Activated naive CD4-positive, alpha-beta T cell treated with Interleukin-2 at 50 U/mL for 16 hours (primary cell): ENCODE measurements at places on chromosomes 4 and X.

- no peak for DNase-seq
Observed at GRCh38 chr4:47598320-47598719, 113.2 kb downstream of the ATP10D start.

- DNase-seq = no peak
Observed at GRCh38 chr4:70747874-70748273, 26.1 kb downstream of the RUFY3 start.

- no peak for DNase-seq
Observed at GRCh38 chrX:112672788-112673560, 6.8 kb downstream of the LHFPL1 start.

DNA sequence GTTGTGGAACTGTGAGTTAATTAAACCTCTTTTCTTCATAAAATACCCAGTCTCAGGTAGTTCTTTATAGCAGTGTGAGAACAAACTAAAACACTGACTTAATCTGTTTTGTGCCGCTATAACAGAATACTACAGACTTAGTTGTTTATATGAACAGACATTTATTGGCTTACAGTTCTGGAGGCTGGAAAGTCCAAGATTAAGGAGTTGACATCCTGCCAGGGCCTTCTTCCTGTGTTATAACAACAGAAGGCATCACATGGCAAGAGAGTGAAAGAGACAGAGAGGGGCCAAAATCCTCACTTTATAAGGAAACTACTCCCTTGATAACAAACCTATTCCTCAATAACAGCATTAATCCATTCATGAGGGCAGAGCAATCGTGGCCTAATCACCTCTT, 42.5 kb upstream of the KCNIP4 start:
- no peak for DNase-seq

DNA sequence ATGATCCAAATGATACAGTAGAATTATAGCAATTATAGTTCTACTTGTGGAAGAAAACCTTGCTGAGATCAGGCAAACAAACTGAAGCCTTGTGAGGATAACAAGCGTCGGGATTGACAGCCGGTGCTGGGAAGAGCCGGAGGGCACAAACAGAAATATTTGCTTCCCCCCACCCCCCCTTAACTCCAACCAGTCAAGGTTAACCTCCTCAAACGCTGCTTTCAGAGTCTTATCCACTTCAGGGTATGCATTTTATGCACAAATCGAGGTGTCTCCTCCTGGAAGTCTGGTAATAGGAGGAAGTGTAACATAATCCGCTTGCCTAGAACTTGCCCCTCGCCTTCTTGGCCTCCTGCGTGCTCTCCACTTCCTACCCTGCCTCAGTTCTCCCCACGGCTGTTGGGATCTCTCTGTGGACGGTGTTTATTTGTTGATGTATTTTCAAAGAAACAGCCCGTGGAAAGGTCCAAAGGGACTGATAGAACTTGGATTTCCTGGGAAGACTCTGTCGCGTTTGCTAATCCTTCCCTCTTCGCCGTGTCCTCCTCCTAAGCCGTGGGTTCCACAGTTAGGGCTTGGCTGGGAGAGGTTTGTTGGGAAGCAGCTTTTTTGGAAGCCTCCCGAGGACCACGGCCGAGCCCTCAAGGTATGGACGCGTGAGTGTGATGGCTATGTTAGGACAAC, 4.1 kb upstream of the ARX start:
- DNase-seq = no peak

- DNase-seq = peak; percentile 70
Observed at GRCh38 chr4:26197018-26197779, 123.6 kb upstream of the RBPJ start.

DNA sequence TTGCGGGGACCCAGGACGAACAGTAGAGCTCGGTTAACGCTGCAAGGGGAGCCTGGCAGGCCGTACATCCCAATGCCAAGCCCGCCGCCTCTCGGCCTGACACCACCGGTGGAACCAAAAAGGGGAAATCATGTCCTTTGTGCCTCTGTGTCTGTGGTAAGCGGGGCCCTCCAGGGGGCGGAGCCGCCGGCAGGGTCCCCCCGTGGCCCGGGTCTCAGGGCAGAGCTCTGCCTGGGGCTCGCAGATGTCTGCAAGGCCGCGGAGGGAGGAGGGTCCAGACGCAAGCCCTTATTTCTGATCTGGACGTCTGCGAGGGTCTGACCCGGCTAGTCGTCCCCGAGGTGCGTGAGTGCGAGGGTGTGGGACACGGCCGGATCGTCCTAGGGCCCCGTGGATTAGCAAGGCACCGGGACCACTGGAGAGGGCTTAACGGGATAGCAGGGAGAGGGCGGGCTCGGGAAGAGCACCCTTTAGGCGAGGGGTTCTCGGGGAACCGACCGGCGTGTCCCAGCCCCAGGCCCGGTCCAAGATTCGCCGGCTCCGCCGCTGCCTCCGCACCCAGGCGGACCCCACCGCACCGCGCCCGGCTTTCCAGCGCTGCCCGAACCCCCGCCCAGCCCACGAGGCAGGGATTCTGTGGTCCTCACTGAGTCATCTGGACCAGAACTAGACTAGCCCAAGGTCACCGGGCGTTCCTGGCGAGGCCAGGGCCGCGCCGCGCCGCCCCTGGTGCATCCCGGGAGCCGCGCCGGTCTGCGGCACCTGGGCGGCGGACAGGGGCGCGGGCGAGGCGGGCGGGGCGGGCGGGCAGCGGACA, 863 bp upstream of the FAM193A start:
- DNase-seq = peak; percentile 47

DNA sequence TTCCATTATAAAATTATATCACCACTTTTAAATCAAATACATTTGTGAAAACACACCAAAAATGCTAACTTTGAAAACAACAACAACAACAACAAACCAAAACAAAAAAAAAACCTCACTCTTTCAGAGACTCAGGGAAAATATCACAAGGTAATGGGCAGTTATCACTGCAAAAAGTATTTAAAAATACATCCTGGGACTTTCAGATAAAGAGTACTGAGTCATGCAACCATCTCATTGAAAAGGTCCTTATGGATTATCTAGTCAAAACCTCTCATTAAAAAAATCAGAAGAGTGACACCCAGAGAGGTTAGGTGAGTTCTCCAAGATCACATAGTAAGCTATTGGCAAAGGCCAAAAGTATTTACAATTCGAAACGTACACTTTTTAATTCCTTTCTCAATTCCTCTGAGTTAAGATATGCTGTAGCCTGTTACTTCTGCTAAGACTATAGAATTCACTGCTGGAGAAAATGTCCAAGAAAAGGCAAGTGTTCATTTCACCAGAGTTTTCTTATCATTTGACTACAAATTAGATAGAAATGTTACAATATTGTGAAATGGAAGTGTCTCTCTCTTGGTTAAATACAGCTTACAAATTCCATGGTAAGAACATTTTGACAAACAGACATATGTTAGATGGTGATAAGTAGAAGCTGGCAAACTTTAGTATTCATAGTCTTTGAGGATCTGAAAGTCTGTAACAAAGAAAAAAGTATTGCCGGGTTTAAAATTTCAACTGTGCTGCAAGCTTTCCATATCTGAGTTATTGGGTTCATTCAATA, 9.3 kb downstream of the STX18 start:
- no peak for DNase-seq

- DNase-seq = no peak
Observed at GRCh38 chrX:151789179-151789800, 54.7 kb downstream of the CNGA2 start.

GRCh38 chrX:48753708-48754228, 7.8 kb upstream of the GLOD5 start:
- DNase-seq = no peak

GRCh38 chr4:1554876-1555265, 129.2 kb downstream of the FAM53A start:
- DNase-seq = no peak

DNA sequence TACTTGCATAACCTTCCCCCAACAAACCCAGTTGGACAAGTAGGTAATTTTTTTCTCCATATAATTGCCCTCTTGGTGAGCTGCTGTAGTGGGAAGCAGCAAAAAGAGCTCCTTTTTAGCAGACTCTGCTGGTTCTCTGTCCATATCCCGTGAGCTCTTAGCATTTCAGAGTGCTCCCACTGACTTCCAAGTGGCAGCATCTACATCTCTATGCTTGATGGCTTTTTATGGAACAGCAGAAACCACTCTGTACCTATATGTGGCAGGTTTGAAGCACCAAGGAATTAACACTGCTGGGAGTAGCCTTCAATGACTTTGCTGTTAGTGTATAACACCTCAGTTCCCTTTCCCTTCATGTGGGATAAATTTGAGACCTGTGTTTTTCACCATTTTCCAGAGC, 168.4 kb upstream of the NHS start:
- DNase-seq = no peak

- no peak for DNase-seq
Observed at GRCh38 chrX:148417934-148418333, 82.5 kb upstream of the AFF2 start.

DNA sequence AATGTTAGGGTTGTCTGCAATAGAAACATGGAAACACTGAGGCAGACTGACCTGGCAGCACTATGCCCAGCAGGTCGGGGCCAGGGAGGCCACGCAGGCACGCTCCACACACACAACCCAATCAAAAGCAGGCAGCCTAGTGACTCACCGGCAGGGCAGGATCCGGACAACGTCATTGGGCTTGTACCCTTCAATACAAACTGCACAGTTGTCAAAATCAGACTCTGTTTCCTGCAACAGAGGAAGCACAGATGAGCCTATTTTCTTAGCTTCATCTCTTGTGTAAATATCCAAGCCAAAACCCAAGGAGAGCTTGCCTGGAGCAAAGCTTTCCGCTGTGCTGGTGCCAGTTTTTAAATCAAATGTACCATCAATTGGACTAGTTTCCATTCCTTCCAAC, 185.8 kb downstream of the RNF150 start:
- DNase-seq = no peak

DNA sequence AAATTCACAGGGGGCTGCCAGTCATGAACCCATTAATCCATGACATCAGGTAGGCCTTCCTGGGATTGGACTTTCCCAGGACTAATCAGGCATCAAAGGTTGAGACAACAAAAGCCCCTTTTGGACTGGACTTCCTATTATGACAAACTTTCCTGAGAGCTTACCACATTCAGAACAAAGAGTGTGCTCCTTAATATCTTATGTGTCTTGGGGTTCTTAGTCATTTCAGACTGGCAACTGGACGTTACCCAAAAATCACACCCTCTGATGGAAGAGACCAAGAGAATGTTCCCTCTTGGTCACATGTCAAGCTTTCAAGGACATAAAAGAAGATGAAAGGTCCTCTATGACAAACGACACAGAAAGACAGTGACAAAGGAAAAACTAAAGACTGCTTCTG, 31.6 kb upstream of the PPP1R2C start:
- no peak for DNase-seq

DNA sequence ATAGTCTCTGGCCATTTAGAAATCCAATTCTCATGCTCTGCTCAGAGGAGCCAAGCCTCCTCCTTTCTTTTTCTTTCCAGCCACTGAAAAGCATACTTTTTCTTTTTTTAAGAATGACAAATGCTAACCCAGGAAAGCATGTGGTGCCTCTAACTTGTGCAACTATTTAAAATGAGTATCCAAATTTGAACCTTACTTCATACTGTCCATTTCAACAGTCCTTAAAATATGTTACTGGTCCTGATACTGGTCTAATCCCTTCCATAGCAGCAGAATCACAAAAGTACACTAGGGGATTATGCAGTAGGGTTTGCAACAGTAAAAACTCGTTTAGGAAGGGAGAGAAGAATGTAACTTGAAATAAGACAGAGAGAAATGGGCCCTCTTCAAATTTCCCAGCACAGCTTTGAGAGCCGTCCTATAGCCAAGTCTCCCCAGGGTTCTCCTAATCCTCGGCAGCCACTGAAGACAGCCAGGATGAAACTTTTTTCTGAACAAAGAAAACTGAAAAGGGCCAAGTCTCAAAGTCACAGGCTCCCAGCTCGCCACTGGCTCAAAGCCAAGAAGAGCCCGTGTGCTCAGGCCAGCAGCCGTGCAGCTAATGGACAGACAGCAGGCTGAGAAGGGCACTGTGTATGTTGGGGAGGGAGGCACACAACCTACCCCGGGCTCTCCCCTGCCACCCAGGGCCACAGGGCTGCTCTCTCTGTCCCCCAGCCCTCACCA, 39.5 kb downstream of the GPC4 start:
- no peak for DNase-seq

DNA sequence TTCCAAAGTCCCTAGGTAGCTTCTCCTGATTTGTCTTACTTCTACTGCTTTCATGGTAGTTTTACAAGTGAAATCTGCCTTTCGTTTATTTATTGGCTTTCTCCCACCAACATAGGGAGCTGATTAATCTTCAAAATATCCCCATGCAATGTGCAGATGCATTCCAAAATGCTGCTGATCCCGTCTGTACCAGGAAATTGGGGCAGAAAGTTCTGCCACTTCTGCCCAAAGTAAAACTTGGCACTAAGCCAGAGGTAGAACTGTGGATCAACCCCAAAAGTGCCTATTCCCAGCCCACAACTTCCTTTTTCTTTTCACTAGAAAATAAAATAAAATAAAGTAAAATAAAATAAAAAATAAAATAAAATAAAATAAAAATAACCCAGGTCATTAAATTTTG, 47.3 kb upstream of the PPARGC1A start:
- no peak for DNase-seq

DNA sequence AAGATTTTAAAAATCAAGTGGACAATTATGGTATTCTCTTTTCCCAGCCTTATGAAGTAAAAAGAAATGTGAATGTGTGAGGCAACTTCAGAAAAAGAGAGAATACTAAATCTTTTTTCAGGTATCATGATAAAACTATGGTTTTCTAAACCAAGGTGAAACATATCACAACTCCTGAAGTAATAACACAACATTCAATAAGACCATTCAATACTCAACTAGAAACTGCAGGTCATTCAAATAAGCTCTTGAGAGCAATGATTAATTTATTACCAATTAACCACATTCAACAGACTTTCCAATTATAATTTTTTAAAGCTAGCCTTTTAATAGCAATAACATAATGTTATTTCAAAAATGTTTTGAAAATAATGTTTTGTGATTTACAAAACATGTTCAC, 35.8 kb downstream of the SLC10A7 start:
- DNase-seq = no peak

DNA sequence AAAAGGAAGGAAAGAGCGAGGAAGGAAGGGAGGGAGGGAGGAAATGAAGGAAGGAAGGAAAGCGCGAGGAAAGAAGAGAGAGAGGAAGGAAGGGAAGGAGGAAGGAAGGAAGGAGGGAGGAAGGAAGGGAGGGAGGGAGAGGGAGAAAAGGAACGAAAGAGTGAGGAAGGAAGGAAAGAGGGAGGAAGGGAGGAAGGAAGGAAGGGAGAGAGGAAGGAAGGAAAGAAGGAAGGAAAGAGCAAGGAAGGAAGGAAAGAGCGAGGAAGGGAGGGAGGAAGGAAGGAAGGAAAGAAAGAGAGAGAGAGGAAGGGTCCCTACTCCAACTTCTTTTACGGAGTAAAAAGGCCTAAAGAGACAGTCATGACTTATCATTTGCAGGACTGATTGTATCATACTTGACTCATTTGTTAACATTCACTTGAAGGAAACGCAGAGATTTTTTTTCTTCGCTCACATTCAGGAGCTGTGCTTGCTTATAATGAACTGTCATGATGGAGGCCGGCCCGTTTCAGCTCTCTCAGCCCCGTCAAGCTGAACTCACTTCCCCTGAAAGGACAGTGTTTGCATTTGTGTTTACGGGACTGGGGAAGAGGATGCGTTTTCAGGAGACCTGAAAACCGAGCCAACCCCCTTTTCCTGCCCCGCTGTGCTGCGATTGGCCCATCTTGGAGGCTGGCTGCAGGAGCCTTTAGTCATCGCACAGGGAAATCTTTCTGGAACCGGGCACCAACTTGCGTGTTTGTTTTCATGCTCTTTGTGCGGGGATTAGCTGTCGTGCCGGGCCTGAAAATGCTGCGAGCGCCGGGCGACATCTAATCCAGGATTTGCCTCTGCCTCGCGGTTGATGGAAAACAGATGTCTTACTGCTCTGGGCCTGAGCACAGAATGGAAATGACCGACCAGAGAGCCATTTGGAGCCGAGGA, 17.8 kb downstream of the TRIM2 start:
- DNase-seq = peak; percentile 30

GRCh38 chr4:72896515-72896914, 173.0 kb downstream of the COX18 start:
- no peak for DNase-seq
